ENCODE measurements at places on chromosomes 11 and 22.

- no peak for DNase-seq
These were observed 57.9 kb downstream of the PANX1 start for GRCh38 chr11:94186342-94187203.

- DNase-seq: no peak
These were observed 30.4 kb upstream of the YPEL1 start for GRCh38 chr22:21765909-21766529.

GRCh38 chr22:29122041-29122440 lies 49.2 kb downstream of the KREMEN1 start:
- no peak for DNase-seq

GRCh38 chr22:26471522-26471921 lies 12.1 kb downstream of the HPS4 start:
- no peak for DNase-seq

- DNase-seq: peak; percentile 64
These were observed 21.2 kb downstream of the UPB1 start for GRCh38 chr22:24516301-24516737.
